Vagina (tissue), 2 donors: ENCODE measurements at places on chromosomes 4 and X.

DNA sequence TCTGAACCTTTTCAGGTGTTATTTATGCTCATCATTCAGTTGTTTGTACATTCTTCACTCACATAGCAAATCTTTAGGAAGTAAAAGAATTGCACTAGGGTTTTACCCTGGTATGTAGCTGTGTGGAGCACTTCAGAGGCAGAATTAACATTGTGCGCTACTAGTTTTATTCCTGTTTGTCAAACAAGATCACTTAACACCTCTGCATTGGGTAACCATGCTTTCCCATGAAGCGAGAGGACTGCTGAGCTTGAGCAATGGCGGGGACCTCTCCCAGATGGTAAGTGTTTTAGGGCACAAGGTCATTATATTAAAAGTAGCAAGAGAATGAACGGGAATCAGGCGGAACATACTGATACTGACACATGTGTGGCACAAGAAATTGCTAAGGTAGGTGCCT lies 59.2 kb downstream of the SHROOM3 start:
- DNase-seq = no peak

- DNase-seq = no peak
These were observed 894.8 kb upstream of the EPHA5 start for GRCh38 chr4:66564901-66565651.

- DNase-seq = no peak
These were observed 65.9 kb downstream of the HHIP start for GRCh38 chr4:144711700-144712456.

DNA sequence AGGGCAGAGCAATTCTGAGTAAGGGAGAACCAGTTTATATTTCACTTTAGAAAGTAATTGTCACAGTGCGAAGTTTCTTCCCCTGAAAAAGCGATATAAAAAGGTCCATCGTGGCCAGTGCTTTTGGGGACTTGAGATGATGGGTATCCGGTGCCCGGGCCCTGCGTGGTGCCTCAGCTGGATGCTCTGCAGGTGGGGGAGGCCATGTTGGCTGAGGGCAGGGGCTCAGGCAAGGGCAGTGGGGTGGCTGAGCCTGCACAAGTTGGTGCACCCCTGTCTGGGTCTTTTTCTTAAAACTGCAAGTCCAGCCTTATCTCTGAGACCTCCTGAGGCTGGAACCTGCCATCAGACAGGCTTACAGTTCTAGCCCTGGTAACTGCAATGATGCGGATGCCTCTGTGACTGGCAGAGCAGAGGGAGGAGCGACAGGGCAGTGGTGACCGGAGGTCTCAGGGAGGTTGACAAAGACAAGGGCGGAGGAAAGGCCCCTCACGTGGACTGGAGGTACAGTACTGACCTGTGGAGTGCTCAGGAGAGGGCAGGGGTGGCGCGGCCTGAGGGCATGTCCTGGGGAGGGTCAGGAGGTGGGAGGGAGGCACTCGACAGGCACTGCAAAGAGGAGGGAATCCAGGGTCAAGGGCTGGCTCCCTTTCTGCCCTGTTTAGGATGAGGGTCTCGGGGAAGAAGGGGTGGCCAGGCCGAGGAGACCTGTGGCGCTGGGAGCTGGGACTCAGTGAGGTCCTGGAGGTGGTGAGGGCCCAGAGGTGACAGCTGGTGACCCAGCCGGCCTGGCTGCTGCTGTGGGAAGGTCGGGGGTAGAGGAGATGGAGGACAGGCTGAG lies 1.8 kb downstream of the RGS12 start:
- DNase-seq = peak; percentile 94

DNA sequence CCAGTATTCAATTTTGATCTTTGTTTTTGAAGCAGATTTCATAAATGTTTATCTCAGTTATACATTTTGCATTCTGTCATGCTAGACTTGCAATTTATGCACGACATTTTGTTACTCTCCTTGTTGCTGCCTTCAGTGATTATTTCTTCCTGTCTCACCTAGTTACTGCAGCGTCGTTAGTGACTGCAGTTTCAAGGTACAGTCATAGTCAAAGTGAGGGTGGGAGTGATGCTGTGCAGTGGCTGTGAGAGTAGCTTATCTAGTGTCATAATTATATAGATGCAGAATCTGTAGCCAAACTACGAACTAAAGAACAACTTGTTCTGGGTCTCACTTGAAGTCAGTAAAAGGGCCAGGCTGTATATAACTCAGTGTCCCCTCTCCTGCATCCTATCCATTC lies 69.8 kb downstream of the GPR101 start:
- DNase-seq = no peak

DNA sequence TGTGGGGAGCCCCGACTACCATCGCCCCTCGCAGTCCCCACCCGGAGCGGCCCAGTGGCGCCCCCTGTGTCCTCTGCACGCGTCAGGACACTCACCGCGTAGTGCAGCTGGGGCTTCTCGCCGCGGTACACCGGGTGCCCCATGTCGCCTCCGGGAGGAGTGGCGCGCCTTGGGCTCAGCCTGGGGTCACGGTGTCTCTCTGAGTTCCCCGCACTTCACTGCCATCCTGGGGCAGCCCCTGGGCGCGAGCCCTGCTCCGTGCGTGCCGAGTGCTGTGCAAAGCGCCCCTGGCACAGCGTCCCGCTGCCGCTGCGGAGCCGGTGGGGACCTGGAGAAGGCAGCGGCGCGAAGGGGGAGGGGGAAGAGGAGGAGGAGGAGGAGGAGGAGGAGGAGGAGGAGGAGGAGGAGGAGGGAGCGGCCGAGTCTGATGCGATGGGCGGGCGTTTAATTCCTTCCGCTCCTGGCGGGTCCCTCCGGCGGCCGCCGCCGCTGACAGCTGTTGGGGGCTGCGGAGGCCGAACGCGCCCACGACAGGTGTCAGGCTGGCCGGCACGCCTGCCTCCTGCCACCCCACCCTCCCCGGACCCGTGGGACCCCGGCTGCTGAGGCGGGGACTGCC lies 134.3 kb downstream of the AMELX start:
- DNase-seq = no peak

GRCh38 chrX:48592971-48593370 lies 4.3 kb upstream of the WDR13 start:
- no peak for DNase-seq

DNA sequence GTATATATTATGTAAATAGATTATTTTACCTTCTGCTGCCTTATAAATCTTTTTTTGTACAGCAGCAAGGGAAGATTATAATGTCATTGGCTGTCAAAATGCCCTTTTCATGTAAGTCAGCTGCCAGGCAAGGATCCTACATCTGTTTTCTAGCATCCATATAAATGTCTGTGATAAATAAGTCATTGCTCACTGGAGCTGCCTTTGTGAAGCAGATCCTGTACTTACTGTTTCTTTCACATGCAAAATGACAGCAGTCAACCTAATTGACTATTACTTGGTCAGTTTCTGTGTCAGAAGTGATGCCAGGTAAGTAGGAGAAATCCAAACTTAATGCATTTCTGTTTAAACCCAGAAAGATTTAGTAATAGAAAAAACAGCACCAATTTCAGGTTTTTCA lies 620.7 kb downstream of the RPA4 start:
- DNase-seq = no peak

GRCh38 chrX:119692191-119693039 lies 553 bp downstream of the SEPTIN6 start:
- DNase-seq = no peak
